Stimulated activated CD4-positive, alpha-beta T cell treated with anti-CD3 and anti-CD28 coated beads, Interleukin-15, amount 100 ng/mL, for 1 hour (primary cell): ENCODE measurements at places on chromosomes 11 and 22.

GRCh38 chr11:69132301-69132670 is 23.4 kb upstream of the SMIM38 start:
- no peak for DNase-seq

- DNase-seq = no peak
Measured at GRCh38 chr11:108768370-108768769, 103.5 kb downstream of the DDX10 start.

DNA sequence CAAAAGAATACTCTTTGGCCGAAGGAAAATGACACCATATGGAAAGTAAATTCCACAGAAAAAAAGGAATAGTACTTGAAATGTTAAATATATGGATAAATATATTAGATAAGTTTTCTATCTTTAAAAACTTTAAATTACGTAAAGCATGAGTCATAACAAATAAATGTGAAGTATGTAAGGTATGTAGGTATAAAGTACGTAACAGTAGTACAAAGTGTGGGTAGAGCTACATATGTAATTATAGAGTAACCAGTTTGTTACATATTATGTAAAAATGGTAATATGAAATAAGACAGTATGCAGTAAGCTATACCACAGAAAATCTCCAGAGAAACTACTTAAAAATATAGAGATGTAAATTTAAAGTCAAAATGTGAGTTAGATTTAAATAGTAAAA is 582.3 kb upstream of the CHORDC1 start:
- DNase-seq = no peak

GRCh38 chr11:30683176-30683575 is 97.0 kb upstream of the MPPED2 start:
- no peak for DNase-seq

- DNase-seq = no peak
Measured at GRCh38 chr11:49995565-49995964, 13.2 kb upstream of the OR4C12 start.

DNA sequence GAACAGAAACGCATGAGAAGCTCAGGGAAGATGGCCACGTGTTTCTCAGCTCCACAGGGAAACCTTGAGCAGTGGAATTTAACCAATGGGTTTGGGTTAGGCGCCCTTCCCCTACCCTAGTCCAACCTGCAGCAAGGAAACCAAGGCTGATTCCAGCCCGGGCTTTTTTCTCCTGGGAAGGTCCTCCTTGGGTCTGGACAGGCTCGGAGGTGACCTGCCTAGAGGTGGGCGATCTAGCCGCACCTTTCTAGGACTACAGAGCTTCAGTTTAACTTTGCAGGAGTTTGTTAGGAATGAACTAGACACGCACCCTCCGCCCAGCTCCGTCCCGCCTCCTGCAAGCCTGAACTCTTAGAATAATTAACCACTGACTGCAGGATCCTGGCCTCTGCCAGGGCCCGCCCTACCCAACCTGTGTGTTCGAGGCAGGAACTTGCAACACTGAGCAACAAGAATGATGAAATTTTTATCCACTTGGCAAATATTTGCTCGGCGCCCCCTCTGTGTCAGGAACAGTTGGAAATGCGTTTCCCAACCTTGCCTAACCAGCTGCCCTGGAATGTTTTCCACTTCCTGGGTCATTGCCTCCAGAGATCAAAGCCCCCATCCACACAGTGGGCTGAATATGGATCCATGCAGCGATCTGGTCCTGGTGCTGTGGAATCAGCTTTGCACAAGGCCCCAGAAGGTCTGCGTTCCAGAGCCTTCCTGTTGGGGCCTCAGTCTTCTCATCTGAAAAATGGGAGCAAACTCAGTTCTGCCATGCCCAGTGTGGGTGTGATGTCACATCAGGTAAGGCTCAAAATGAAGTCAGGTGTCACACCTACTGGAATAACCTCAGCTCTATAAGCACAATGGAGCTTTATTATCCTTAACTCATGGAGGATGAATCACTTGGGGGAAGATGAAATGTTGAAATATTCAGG is 13.3 kb downstream of the MPST start:
- no peak for DNase-seq

- DNase-seq = no peak
Measured at GRCh38 chr11:85903406-85903805, 48.2 kb downstream of the CCDC83 start.

GRCh38 chr22:36447632-36448031 is 33.8 kb downstream of the TXN2 start:
- DNase-seq = no peak

DNA sequence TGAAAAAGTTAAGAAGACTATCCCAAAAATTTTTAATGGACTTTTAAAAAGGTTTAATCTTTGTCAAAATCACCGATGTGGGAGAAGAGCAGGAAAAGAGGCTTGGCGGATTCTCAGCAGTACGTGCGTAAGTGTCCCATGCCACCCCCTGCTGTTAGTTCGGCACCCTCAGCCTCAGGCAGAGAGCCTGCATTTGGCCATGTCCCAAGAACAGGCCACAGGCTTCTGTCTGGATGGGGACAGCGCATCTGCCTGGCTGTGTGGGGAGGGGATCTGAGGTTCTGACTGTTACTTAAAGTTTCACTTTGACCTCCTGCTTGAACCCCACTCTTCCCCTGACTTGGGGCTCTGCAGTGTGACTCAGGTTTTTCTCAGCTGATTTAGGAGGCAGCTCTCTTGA is 35.3 kb downstream of the EXT2 start:
- DNase-seq = no peak

DNA sequence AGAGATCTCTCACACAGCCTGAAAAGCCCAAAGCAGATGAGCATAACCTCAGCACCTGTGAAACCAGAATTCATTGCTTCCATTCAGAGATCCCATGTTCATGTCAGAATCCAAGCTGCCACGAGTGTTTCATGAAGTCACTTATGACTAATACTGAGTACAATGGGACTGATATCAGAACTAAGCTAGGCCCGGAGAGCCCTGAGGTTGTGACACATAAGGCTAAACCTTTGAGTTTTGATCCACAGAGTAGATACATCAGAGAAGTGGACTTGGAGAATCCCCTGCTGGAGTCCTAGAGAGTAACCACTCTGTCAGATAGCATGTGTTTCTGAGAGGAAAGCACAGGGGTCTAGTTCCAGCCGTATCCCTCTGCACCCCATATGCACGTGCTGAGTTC is 890 bp upstream of the GLYATL1 start:
- no peak for DNase-seq

GRCh38 chr11:33347490-33348125 is 90.4 kb downstream of the HIPK3 start:
- no peak for DNase-seq
